ENCODE measurements at places on chromosomes 5 and 9.
A peak's percentile ranks its signal among the peaks of the same experiment; 100 is the strongest.

DNA sequence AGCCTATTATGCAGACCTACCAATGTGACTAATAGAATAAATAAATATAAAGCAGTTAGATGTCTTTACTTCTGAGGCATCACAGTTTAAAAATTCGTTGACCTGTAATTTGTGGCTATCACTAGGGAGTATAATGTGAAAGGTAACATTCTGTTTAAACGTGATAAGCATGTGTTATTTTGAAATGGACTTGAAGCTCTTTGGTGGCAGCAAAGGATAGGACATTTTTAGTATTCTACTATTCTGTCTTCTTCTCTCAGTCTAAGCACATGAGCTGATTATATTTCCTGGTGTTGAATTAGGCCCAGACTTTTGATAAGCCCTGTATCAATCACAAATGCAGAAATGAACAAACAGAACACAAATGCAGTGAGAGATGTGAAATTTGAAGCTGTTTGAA lies 974.0 kb upstream of the CDH10 start:
- no peak for DNase-seq

DNA sequence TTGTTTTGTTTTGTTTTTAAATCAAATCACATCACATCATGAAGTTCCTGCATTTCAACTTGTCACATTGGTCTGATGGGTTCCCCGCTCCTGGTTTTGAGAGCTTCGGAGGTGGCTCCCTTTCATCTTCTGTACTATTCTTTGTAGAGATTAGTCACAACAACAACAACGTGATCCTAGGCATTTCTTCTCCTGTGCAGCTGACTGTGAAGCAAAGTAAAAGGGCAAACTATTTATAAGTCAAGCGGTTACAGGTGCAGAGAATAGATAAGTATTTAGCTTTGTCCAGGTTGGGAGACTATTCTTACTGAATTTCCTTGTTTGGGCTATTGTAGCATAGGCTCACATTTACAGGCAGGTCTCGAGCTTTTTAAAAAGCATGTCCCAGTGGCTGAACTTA lies 197.7 kb upstream of the CDKN2B start:
- no peak for DNase-seq

DNA sequence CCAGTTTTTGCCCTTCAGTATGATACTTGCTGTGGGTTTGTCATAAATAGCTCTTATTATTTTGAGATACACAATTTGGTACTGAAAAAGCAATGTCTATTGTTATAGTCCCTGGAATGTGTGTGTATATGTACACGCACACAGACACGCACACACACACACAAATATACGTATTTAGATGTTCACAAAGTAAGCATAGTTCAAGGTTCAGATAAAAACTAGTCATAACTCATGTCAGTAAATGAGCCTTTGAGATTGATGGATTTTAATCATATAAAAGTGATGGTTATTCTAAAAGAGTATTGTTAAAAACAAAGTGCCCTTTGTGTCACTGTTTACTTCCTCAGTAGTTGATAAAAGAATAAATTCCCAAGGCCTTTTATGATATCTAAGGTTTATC lies 147.3 kb downstream of the PARP8 start:
- no peak for DNase-seq

DNA sequence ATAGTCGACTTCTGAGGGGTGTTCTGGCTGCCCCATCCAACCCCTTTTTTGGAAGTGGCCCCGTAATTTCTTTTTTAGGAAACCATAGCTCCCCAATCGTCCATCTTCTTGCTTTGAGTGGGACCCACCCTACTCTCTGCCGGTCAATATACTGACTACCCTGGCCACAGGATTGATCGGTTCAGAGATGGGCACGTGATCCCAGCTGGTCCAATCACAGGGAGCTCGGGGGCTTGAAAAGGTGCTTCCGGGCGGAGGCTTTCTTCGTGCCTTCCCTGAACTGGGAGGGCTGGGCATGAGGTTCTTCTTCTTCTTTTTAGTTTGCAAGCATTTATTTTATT lies 78.7 kb upstream of the SH3PXD2B start:
- DNase-seq = no peak

- no peak for DNase-seq
Observed at GRCh38 chr5:65307931-65308330, 173.8 kb downstream of the ADAMTS6 start.

GRCh38 chr9:127524373-127524772 lies 73.1 kb downstream of the LRSAM1 start:
- DNase-seq = no peak

- no peak for DNase-seq
Observed at GRCh38 chr9:131709771-131710431, 30.0 kb downstream of the RAPGEF1 start.

DNA sequence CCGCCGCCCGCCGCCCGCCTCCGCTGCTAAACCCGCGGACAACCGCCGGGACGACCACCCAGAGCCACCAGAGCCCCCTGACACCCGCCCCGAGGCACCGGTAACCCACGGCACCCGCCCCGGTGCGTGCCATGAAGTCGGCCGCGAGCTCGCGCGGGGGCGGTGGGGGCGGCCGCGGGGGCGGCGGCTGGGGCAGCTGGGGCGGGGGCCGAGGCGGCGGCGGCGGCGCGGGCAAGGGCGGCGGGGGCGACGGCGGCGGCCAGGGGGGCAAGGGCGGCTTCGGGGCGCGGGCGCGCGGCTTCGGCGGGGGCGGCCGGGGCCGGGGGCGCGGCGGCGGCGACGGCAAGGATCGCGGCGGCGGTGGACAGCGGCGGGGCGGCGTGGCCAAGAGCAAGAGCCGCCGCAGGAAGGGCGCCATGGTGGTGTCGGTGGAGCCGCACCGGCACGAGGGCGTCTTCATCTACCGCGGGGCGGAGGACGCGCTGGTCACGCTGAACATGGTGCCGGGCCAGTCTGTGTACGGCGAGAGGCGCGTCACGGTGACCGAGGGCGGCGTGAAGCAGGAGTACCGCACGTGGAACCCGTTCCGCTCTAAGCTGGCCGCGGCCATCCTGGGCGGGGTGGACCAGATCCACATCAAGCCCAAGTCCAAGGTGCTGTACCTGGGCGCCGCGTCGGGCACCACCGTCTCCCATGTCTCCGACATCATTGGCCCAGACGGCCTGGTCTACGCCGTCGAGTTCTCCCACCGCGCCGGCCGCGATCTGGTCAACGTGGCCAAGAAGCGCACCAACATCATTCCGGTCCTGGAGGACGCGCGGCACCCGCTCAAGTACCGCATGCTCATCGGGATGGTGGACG lies 499 bp downstream of the FBLL1 start:
- DNase-seq = no peak

- peak; percentile 82 for DNase-seq
Observed at GRCh38 chr9:18347386-18348082, 126.4 kb upstream of the ADAMTSL1 start.

GRCh38 chr5:2871282-2871681 lies 119.8 kb upstream of the IRX2 start:
- DNase-seq = no peak

- DNase-seq = no peak
Observed at GRCh38 chr5:99320436-99320835, 391.6 kb upstream of the CHD1 start.

GRCh38 chr5:10648806-10649665 lies 85.2 kb downstream of the ANKRD33B start:
- no peak for DNase-seq

- no peak for DNase-seq
Observed at GRCh38 chr9:135120249-135120648, 32.8 kb downstream of the OLFM1 start.

GRCh38 chr5:143445776-143446175 lies 42.3 kb upstream of the NR3C1 start:
- no peak for DNase-seq

DNA sequence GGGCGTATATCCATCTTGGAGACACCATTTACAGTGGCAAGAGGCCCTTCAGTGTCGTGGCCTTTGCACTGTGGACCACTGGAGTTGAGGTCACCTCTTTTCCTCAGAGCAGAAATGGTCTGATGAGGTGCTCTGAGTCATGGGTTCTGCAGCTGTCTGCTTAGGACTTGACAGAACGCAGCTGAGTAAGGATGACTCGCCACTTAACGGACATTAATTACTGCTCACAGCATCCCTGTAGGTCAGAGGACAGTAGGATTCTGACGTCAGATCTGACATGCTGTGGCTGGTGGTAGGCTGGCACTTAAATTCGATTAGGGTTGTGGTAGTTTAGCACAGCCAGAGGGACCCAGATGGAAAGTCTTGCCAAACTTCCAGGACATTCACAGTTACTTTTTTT lies 479.4 kb downstream of the DMAC1 start:
- no peak for DNase-seq

GRCh38 chr9:96621618-96622017 lies 2.0 kb upstream of the CDC14B start:
- DNase-seq = no peak

- DNase-seq = no peak
Observed at GRCh38 chr5:31380049-31380448, 151.8 kb downstream of the DROSHA start.

GRCh38 chr5:94312298-94312697 lies 306.1 kb downstream of the KIAA0825 start:
- DNase-seq = no peak

- DNase-seq = no peak
Observed at GRCh38 chr5:135332519-135333150, 66.4 kb downstream of the MACROH2A1 start.

DNA sequence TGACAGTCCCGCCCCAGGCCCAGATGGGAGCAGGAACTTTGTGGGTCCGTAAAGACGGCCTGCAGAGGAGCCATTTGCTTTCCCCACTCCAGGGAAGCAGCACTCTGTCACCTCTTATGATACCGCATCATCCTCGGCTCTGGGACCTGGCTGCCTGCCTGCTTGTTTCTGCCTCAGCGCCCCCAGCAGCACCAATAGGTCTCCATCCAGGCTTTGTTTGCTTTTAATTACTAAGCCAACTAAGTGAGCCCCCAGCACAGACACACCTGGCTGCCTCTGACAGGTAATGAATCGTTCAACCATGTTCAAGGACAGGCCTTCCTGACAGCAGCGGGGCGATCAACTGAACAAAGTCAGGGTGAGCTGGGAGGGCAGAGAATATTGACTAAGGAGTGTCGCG lies 141.4 kb downstream of the C5orf15 start:
- peak; percentile 77 for DNase-seq

DNA sequence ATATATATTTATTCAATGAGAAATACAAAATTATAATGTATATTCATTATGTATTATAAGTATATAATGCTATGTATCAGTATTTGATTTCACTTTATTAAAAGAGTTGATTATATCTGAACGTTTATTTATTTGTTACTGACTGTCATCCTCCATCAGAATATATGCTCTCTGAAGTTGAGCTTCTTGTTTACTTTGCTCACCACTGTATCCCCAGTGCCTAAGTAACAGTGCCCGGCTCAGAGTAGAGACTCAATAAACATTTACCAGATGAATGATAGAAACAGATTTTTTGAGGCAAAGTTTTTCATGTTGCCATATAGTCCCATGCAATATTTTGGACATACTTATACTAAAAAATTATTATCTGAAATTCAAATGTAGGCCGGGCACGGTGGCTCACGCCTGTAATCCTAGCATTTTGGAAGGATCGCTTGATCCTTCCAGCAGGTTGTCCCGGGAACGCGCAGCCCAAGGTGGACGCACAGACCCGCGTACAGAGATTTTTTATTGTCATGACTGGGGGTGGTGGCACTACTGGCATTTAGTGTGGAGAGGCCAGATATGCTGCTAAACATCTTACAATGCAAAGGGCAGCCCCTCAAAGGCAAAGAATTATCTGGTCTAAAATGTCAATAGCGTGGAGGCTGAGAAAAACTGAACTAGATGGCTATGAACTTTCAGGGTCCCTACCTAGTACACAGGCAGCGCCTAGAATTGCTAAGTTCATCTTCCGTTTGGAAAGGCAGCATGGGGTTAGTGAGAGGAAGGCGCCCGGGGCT lies 761 bp upstream of the DNAJC25 start:
- no peak for DNase-seq

- peak; percentile 25 for DNase-seq
Observed at GRCh38 chr5:177453852-177454396, 7.3 kb downstream of the PRR7 start.

DNA sequence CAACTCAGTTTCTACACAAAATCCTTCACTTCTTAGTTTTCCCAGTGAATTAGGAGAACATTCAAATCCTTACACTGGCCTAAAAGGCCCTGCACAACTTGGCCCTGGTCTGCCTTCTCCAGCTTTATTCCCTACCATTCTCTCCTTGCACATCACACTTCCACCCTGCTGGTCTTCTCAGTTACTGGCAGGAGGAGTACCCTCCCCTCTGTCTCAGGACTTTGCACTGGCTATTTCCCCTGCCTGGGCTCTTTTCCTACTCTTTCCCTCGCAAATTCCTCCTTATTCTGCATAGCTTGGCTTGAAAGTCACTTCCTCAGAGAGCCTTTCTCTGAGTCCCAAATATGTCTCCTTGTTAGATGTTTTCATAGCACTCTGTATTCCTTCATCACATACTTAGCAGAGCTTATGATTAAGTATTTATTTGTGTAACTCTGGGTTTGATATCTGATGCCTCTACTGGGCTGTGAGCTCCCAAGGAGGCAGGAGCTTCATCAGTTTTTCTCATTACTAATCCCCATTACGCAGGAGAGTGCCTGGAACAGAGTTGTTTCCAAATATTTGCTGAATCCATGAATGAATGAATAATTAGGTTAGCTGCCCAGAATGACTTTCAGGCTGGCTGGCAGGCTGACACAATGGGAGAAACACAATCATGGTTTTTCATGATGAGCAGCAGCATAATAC lies 159.8 kb upstream of the KLF9 start:
- no peak for DNase-seq

DNA sequence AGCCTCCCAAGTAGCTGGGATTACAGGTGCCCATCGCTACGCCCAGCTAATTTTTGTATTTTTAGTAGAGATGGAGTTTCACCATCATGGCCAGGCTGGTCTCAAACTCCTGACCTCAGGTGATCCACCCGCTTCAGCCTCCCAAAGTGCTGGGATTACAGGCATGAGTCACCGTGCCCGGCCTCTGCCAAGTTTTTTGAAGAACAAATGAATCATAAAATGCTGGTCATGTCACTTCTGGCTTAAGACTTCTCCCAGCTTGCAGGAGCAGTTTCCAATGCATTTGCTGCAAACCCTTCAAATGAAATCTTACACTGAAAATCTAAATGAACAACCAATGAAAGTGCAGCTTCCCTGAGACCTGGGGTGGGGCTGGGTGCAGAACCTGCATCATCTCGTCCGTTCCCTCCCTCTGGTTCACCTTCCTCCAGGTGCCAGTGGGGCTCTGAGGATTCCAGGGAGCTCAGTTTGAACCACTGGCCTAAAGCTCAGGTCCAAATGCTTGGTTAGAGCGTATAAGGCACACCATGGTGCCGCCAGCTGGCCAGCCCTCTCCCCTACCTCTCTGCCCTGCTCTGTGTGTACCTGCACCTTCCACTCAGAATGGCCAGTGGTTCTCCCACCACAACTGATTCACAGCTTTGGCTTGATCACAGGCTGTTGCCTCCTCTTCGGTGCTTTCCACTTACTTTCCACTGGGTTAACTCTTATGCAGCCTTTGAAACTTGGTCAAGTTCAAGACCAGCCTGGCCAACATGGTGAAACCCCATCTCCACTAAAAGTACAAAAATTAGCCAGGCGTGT lies 39.8 kb upstream of the FUBP3 start:
- no peak for DNase-seq

GRCh38 chr5:176743136-176743861 lies 67.1 kb upstream of the UNC5A start:
- DNase-seq = no peak

GRCh38 chr5:154653418-154653763 lies 101.8 kb upstream of the LARP1 start:
- DNase-seq = no peak

All from thyroid gland (tissue), 4 donors.